ENCODE measurements at places on chromosomes 12 and 14.

GRCh38 chr14:50602035-50602434 lies 42.1 kb downstream of the ATL1 start:
- no peak for DNase-seq

- no peak for DNase-seq
Observed at GRCh38 chr12:18895540-18895939, 157.6 kb downstream of the CAPZA3 start.

DNA sequence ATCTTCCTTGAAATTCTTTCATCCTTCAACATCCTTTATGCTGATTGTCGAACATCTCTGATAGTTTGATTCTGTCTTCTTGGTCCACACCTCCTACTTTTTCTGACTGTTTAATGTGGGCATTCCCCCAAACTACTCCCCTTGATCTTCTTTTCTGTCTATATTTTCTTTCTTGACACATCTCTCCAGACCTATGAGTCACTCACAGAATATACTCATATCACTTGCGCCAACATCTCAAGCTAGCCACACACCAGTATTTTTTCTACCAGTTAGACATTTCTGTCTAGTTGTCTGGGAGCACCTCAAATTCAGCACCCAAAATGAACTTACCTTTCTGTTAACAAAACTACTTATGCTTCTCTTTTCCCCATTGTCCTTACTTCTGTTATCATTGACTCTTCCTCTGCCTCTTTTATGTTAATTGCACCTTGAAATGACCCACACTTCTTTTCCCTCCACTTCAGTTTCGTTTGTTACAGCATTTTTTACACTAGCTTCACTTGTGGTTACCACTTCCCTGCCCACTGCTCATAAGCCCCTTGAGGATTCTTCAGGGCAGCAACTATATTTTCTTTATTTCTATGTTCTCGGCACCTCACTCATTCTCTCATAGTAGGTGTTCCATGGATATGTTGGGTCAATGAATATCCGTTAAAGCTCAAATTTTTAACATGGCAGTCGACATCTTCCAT lies 33.5 kb downstream of the TSHR start:
- DNase-seq: no peak

DNA sequence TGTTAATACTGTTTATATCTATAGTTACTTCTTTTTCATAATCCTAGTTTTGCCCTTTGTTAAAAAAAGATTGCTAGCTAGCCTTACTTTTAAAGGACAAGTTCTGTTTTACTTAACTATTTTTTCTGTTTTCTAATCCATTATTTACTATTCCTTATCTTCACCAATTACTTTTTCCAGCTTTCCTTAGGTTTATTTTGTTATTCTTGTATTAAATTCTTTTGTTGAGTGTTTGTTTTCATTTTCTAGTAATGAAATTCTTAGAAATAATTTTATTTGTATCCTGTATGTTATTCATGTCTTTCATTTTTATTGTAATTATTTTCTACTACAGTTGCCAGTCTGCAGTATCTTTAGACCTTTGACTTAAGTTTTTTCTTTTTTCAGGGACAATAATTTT lies 45.7 kb upstream of the GXYLT1 start:
- DNase-seq: no peak

DNA sequence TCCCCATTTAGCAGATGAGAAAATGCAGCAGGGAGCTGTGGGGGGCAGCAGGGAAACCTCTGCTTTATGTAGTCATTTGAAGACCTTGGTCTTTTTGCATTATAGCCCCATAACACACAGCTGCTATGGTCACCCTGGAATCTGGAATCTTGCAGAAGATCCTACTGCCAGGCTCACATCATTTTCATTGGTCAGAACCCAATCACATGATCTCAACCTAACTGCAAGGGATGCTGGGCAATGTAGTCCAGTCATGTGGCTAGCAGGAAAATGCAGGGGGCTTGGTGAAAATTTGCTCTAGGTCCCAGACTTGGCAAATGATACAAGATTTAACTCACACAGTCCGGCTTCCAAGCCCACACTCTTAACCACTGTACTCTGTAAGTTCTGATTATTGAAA lies 1028.7 kb downstream of the AACS start:
- DNase-seq: no peak

- no peak for DNase-seq
Observed at GRCh38 chr12:5901416-5901815, 43.6 kb downstream of the ANO2 start.

- no peak for DNase-seq
Observed at GRCh38 chr12:40033242-40033630, 72.6 kb downstream of the SLC2A13 start.

- no peak for DNase-seq
Observed at GRCh38 chr12:53750812-53751335, 905 bp downstream of the CISTR start.

GRCh38 chr12:62834971-62835547 lies 99.9 kb downstream of the PPM1H start:
- DNase-seq: no peak

DNA sequence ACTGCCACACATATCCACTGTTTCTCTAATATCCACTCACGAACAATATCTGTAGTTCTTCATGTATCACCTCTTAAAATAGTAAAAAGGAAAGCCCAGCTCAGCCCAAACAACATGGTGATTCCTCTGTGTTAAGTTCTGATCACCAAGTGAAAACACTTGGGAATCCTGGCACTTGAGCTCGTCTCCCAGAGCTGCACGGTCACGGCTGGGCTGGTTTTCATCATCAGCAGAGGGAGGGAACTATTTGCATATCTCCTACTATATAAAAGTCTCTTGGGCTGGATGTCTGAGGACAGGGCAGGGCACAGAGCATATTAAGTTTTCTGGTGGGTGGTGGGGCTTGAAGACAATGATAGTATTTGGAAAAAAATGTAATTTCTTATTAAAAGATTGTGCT lies 870.6 kb downstream of the TMEM121 start:
- DNase-seq: no peak

DNA sequence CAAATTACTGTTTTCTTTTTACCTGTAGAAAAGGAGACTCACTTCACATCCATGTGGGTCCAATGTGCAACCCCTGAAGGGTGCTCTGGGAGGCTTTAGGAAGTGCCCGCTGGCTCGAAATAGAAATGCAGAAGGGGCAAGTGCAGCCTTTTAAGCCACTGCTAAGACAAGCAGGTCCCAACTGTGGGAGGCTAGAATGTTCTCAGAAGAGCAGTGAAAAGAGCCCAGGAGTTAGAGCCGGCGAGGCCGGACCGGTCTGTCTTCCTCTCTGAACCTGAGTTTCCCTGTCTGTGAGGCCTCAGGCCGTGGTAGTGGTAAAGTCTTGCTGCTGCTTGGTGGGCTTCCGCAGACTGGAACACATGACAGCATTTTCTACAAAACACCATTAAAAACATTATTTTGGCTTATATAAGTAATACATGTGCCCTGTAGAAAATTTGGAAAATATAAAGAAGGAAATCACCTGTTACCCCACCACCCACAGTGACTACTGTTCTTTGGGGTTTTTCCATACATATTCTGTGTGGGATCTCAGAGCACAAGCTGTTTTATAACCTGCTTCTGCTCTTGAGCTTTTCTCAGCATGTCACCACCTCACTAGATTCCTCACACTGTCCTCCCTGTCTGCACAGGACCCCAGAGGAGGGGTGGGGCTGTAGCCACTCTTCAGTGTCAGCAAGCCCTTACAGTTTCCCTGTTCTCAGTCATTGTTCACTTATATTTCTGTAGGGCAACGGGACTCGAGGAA lies 6.0 kb downstream of the CKB start:
- DNase-seq: no peak

DNA sequence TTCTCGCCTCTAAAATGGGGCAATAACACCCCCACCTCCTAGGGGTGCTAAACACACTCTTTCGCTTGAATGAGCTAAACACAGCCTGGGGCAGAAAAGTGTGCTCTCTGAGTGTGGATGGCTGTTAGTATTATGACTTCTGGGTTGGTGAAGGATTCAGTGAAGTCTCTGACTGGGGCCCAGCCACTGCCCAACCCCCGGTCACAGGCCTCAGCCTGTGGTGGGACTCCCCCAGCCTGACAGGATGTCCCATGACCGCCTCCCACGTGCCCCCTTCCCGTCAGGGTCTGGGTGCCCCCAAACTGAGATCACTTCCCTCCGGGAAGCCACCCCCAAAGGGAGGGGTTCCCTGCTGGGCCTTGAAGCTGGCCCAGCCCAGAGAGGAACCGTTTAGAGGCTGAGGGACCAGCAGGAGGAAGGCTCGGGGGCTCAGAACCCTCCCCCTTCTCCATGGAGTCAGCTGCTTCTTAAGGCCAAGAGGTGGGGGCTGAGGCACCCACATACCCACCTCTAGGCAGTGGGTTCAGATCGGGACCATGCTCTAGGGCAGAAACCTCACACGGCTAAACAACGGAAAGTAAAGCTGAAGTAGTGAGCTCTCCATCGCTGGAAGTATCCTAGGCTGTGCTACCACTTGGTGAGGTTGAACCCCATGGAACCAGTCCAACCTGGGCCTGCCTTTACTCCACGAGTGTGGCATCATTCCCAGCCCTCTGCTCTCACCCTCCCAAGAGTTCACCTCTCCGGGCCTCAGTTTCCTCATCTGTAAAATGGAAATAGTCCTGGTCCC lies 13.8 kb downstream of the DTX1 start:
- no peak for DNase-seq

DNA sequence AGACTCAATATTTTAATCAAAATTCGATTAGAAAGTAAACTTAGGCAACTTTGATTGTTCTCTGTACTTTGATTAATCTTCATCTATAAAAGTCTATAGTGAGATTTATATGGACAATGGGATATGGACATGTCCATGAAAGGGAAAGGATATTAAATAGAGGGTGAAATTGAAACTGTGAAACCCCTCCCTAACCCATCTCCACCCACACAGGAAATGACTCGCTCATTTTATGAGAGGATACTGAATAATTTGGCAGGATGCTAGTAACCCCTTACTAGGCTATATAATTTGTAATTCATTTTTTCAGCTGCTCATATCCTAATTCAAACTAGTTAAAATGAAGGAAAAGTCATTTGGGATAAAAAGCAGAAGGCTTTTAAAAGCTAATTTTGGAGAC lies 328.0 kb upstream of the ATP2B1 start:
- DNase-seq: peak; percentile 42

GRCh38 chr12:67677166-67677565 lies 28.6 kb downstream of the DYRK2 start:
- DNase-seq: no peak

DNA sequence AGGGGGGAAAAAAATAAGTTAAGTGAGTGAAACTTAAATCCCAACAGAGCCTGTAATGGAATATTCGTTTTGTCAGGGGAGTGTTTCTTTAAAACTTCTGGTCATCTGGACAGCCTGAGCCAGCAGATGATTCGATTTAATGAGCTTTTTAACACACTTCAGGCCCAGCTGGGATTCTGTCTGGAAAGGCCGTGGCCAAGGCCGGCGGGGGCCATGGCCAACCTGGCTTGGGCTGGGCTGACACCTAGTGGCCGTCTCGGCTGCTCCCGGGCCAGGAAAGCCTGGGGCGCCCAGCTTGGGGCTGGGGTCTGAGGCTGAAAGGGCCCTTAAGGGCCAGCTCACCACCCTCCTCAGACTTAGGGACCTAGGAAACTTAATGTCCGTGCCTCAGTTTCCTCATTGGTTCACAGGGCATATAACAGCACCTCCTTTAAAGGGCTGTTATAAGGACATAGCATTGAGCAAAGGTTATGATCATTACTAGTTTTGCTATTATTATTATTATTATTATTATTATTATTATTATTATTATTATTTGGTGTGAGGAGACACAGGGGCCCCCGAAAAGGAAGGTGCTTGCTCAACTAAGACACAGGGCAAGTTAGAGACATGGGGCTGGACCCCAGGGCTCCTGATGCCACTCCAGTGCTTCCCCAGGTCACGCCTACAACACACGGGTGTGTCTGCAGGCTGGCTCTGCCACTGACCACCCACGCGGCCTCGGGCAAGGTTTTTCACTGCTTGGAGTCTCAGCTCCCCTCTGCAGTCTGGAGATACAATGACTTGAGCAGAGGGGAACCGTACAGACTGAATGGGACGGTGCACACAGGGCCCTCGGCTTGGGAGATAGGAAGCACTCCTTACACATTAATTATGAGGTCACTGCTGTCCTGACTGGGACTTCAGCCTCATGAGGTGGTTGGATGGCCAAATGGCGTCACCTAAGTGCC lies 84.0 kb downstream of the SYNE3 start:
- peak; percentile 68 for DNase-seq

DNA sequence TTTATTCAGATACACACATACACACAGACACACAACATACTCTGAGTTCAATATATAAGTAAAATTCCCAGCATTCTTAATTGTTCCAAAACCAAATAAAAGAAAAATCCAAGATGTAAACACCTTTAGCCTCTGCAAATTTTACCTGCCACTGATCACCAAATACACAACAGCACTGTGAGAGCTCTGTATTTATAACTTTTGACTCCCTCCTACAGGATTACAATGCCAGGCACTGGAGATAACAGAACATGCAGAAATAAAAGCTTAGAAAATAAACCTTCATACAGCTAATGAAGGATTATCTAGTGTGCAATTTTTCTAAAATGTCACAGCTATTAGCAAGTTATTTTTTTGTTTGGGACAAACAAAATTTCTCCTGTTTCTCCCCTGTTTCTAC lies 85.0 kb downstream of the TAOK3 start:
- DNase-seq: no peak

DNA sequence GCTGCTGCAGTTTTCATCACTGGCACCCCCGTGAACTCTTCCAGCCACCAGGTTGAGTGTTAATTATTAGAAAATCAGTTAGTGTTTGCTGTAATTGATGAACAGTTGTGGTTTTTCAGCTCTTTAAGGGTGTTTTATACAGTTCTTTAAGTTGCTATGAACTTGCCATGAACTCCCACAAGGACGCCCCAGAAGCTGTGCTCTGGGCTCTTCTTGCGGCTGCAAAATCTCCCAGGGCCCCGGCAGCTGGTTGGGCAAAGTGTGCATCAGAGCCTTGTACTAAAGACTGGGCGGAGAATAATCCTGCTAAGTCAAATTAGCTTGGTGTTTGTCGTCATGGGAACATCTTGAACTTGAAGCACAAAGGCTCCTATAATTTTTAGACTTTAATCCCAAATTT lies 82.2 kb downstream of the EML1 start:
- DNase-seq: no peak

DNA sequence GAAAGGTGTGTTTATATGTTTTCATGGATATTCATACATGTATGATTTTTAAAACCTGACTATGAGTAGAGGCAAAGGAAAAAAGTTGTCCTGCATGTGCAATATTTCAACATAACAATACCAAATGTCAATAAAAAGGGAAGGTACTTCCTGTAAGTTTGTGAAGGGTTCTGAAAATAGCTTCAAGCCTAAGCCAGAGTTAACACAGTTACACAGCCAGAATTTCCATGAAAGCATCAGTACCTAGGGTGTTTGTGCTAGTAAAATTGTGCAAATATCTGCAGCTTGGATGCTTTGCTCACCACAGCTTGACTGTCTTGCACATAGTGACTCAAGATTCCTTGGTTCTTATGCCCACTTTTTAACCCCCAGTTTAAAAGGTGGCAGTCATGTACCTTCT lies 193.1 kb upstream of the FAR2 start:
- DNase-seq: no peak

All from GM03348 (cell line).